ENCODE measurements at places on chromosomes 4 and X.

GRCh38 chr4:42454755-42455420, 57.6 kb downstream of the SHISA3 start:
- no peak for DNase-seq

DNA sequence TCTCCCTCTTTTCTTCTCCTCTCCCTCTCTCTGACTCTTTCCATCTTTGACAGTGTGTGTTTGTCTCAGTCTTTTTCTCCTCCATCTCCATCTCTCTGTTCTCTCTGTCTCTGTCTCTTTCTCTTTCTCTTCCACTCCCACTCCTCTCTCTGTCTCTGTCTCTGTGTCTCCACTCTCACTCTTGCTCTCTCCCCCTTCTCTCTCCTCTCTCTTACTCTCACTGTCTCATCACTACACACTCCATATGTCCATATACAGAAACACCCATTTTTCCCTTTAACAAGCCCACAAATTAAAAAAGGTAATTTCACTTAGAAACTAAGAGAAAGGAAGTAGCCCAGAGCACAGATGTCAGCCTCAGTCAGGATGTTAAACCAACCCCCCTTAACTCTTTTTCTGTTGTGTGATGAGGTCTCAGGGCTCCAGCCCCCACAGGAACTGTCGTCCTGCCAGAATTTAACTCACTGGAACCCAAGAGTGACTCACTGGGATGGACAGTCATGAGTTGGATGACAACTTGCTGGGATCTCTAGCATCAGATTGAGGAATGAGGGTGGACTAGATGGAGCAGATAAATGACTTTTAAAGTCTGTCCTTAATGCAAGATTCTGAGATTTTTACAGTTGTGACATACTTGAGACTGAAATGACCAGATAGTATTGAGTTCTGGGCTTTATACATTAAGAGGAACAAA, 27.5 kb downstream of the OTUD6A start:
- DNase-seq, result no peak

GRCh38 chrX:31165241-31166035, 93.6 kb upstream of the FTHL17 start:
- no peak for DNase-seq

DNA sequence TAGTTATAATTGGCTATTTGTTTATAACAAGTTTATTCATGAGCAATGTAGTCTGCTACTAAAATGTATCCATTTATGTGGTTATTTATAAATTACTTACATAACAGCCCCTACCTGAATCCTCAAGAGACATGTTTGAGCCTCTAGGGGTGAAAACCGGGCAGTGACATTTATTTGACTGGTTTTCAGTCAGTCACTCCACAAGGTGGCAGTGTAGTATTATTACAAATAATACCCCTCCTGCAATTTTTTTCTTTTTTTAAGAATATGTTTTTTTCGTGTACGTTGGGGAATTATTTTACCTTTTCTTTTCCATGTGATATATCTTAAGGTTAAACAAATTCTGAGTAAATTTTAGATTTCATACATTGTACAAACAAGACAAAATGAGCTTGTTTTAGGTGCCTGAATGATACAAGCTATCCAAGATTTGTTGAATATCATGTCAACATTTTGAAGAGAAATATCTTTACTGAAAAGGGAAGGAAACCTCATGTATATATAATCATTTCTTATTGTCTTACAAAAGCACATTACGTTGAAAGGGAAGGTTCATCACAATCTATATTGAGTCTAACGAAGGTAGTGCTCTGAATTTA, 598.7 kb upstream of the TECRL start:
- no peak for DNase-seq

All from cerebellar nuclear complex (tissue), 1 donor.